CD4-positive, alpha-beta T cell treated with Interleukin-6 at 100 ng/mL for 8 hours (primary cell): ENCODE measurements at places on chromosomes 1 and 21.
A peak's percentile ranks its signal among the peaks of the same experiment; 100 is the strongest.

GRCh38 chr1:92927870-92928269 lies 33.4 kb downstream of the DIPK1A start:
- DNase-seq = no peak

DNA sequence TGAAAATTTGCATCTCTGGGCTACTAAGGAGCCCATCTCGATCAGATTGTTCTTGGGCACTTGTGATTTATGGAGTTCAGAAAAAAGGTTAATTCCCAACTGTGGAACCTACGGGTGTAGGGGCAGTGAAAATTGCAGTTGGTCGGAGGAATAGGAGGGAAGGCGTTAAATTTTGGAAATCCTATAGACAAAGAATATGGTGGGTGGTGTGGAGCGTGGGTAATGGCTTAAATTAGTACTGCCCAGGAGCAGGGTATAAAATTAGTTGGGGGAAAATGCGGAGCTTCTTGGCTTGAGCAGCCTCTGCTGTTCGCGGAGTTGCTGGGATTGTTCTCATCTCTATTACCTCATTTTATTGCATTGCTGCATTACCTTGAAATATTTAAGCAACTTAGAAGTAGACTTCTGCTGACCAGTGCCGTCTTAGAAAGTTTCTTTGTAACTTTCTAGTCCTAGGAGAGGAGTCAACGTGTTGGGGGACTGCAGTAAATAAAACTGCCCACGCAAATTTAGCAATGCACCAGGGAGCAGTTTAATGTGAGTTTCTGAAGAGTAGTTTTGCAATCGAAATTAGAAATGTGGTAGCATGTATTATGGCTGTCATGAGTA lies 514 bp downstream of the S1PR1 start:
- peak; percentile 19 for DNase-seq

- no peak for DNase-seq
Observed at GRCh38 chr21:37375866-37376574, 9.4 kb downstream of the DYRK1A start.

- no peak for DNase-seq
Observed at GRCh38 chr1:187816646-187817045, 987.9 kb downstream of the PLA2G4A start.

DNA sequence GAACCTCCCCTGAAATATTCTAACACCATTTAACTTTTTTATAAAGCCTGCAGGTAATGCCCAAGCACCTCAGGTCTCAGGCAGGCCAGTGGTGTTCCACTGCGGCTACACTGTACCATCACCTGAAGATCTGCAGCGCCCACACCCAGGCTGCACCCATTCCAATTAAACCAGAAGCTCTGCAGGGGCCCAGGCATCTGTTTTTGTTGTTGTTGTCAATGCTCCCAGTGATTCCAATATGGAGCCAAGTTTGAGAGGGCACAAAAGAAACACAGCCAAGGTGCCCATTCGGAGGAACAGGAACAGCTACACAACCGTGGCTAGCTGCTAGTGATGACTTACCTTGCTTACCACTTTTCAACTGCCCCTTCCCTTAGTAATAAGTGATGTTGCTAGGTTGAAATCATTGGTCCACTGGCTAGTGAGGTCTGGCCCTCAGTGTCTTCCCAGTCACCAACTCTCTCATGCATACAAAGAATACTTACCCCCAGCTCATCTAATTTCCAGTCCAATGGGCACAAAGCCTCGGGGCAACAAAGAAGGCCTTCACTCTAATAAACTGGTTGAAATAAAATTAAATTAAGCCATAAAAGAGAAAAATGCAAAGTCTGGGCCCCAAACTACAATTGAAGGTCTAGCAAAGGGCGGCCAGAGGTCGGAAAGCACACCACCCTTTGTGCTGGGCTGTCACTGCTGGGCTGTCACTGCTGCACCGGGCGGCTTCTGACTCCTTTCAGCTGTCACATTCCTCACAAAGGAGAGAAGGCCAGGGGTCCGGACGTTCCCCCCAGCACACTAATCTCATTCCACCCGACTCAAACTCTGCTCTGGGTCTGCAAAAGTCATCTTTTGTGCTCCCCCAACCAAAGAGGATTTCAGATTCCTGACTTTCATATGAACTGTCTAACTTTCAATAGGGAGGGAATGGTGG lies 34.9 kb downstream of the SIPA1L2 start:
- DNase-seq = no peak

DNA sequence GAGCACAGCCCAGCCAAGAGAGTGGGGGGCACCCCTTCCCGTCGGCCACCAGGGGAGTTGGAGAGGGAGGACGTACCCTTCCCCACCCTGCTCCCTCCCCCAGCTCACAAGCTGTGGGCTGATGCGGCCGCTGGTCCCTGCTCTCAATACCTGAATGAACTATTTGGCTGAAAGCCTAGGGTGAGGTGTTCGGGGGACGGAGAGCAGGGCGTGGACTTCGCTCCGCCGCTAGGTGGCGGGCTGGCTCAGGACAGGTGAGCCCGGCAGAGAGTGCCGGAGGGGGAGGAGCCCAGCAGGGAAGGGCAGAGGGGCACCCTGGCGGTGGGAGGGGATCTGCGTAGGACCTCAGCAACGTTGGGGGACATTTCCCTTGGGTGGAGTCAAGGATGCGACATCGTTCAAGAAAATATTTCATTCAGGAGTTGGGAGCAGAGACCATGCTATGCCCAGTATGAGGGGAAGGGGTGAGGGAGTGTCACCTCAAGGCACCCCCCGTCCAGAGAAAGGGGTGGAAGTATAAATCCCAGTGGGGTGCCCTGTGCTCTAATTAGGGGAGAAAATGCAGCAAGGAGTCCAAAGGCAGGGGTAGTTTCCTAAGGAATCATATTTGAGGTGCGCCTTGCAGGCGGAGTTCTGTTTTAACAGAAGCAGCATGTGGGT lies 12.0 kb upstream of the RHBG start:
- peak; percentile 69 for DNase-seq

- DNase-seq = no peak
Observed at GRCh38 chr1:177211231-177211630, 40.5 kb downstream of the BRINP2 start.

GRCh38 chr1:93992954-93993353 lies 83.7 kb upstream of the GCLM start:
- DNase-seq = no peak

- DNase-seq = no peak
Observed at GRCh38 chr1:21149855-21150432, 26.8 kb downstream of the EIF4G3 start.

DNA sequence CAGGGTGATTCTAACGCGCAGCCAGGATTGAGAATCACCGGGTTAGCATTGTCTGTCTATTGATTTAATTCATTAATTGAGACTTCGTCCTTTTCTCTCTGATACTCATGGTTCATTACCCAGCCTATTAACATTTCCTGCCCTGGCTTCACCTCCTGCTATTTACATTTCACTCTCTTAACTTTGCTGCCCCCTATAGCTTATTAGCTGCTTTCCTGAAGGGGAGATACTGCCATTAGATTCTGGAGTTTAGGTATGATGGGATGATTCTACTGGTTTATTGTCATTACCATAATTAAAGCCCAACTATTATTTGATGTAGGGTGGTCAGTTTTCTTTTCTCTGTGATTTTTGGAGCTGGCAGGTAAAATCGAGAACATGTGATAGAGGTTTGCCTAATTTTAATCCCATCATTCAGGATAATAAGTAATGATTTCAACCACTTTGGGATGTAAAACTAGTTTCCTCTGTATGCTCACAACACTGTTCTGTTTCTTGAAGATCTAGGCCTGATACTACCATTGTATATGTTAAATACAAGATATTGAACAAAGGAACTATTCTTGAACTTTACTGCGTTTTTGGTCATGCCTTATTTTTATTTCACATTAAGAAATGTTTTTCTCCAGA lies 6.4 kb downstream of the PPP2R5A start:
- peak; percentile 60 for DNase-seq

GRCh38 chr1:34714386-34714785 lies 40.5 kb upstream of the GJB5 start:
- no peak for DNase-seq

DNA sequence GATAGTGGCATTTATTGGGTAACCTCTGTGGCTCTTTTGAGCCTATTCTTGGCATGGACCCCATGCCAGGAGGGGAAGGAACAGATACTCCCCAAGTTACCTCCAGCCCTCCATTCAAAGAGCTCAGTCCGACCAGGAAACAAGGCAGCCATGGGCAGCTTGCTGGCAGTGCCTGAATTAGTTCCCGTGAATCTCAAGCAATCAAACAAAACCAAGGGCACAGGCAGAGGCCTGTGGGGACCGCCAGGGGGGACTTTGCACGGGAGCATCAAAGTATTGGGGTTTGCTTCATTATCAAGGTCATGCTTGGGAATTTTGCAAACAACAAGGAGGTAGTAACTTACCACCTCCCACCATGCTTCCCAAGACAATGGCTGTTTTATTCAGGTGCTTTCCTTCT lies 81.2 kb upstream of the IFFO2 start:
- DNase-seq = no peak

- no peak for DNase-seq
Observed at GRCh38 chr1:206491616-206492015, 15.7 kb upstream of the RASSF5 start.

- no peak for DNase-seq
Observed at GRCh38 chr21:35819134-35819533, 241.2 kb downstream of the SETD4 start.

GRCh38 chr1:199177241-199177640 lies 538.4 kb downstream of the PTPRC start:
- no peak for DNase-seq

GRCh38 chr1:207004931-207005830 lies 27.4 kb downstream of the C1orf116 start:
- DNase-seq = peak; percentile 18

DNA sequence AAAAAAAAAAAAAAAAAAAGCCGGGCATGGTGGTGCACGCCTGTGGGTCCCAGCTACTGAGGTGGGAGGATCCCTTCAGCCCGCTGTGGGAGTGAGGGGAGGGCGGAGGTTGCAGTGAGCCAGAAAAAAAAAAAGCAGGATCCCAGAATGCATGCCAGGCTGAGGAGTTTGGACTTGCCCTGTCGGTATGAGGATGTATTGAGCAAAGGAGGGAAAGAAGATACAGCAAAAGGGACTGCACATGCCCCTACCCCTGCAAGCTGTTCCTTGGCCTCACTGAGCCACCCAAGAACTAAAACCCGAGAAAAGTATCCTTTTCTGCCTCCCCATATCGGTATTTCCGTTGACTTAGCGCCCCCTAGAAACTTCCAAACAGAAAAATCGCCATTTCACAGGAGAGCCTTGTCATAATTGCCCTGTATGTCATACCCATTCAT lies 1.3 kb upstream of the GPATCH4 start:
- DNase-seq = no peak
